Activated CD8-positive, alpha-beta memory T cell treated with anti-CD3 and anti-CD28 coated beads for 1 hour (primary cell): ENCODE measurements at places on chromosomes 5 and 9.

DNA sequence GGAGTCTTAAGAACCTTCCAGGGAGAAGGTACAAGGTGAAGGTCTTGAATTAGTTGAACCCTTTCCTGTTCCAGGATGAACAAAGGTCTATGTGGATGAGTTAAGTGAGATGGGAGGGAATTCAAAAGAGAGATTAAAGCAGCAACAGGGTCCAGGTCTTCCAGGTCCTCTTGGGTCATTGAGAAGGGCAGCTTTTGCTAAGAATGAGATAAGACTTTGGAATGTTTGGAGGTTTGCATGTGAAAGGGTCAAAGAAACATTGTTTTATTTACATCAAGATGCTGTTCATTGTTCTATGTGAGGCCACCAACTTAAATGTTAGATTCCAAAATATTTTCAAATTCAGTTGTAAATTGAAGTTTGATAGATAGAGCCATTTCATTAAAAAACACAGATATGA is 463.9 kb downstream of the ANXA1 start:
- no peak for DNase-seq

DNA sequence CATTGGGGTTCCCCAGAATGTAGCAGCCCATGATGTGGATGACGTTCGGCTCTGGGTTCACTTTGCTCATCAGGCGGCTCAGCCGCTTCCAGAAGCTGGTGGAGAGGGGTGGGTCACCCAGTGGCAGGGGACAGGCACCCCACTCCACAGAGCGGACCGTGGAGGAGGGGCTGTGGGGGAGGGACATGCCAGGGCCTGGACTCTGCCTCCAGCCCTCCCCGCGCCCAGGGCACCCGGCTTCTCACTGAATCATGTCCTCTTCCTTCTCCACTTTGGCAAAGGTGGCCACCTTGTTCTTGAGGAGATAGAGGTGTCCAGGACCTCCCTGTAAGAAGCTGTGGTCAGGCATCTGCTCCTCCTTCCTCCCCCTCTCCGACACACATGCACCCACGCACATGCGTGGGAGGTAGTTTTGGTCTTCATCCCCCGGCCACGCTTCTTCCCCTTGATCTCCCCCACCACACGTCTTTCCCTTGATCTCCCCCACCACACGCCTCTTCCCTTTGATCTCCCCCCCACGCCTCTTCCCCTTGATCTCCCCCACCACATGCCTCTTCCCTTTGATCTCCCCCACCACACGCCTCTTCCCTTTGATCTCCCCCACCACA is 8.9 kb upstream of the ENTPD8 start:
- no peak for DNase-seq

- DNase-seq: no peak
Observed at GRCh38 chr5:76703707-76704106, 12.2 kb upstream of the F2R start.

DNA sequence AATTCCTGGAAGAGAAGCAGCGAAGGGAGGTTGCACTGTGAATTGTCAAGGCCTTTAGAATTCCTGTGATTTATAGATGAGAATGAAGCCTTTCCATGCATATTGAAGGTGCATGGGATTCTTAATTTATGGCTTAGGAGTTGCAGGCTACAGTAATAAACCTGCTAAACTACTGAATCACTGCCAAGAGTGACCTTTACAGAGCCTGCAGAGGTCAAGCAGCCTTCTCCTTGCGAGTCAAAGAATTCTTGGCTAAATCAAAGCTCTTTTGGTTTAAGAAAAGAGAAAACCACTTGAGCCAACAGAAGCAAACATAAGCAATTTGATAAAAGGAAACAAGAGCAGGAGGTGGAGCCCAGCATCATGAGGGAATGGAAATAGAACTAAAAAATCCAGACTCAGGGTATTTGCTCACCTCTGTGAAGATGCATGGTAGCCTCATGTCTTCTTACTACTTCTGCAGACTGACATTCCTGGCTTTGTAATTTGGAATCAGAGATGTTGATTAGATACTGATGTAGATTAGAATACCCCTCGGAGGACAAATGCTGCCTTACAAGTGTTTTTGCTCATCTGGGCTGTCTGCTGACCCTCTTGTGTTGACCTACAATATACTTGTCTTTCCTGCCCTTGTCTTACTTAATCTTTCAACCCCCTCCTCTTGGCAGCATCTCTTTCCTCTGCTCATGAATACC is 90.3 kb upstream of the IFNK start:
- no peak for DNase-seq

DNA sequence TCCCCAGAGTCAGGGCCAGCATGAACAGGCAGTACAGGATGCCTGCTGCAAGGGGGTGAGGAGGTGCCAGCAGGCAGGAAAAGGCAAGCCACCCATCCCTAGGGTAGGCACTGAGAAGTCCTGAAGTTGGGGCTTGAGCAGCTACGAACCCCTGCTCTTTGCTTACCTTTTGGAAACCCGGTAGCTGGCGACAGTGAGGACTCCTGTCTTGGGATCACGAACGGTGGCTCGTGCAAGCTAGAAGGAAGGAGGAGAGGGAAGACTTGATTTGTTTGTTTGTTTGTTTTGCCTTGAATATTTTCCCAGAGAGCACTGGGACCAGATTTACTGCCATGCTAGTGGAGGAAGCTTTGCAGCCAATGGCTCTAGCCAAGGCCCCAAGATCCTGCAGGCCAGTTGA is 23.7 kb downstream of the P4HA2 start:
- no peak for DNase-seq

GRCh38 chr9:130860458-130861316 is 25.6 kb downstream of the ABL1 start:
- no peak for DNase-seq

DNA sequence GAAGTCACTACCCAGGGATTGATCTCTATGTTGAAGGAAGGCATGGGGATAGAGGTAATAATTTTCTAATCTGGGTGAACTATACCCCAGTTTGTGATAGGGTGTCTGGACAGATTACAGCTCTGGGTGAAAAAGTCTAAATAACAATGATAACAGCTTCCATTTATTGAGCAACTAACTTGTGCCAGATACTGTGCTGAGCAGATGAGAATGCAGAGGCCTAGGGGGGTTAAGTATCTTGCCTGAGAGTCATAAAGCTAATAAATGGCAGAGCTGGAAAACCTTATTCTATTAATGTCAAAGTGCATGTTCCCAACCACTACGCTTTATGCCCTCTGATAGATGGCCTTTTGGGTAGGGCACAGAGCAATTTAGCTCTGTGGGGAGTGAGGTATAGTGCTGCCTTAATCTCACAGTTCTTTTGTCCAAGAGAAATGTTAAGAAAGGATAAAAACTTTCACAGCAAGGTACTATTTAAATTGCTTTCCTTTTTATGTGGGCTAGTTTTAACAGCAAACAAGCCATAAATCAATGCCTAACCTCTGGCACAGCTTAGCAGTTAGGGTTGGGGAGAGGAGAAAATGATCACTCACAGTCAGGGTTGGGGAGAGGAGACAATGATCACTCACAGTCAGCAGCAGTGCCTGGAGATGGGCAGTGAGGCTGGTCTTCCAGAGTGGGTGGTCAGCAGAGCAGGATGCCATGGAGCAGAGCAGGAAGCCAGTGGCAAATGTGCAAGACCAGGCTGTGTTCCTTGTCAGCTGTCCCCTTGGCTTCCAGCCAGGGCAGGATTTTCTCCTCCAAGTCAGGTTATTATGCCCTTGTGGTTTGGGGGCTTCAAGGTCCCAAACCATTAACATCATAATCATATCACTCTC is 187.0 kb downstream of the CARTPT start:
- DNase-seq: no peak

GRCh38 chr9:113898151-113898550 is 22.0 kb downstream of the ZNF618 start:
- no peak for DNase-seq

- no peak for DNase-seq
Observed at GRCh38 chr9:6931913-6932312, 174.1 kb downstream of the KDM4C start.

GRCh38 chr5:39352170-39352569 is 12.1 kb downstream of the C9 start:
- DNase-seq: no peak

DNA sequence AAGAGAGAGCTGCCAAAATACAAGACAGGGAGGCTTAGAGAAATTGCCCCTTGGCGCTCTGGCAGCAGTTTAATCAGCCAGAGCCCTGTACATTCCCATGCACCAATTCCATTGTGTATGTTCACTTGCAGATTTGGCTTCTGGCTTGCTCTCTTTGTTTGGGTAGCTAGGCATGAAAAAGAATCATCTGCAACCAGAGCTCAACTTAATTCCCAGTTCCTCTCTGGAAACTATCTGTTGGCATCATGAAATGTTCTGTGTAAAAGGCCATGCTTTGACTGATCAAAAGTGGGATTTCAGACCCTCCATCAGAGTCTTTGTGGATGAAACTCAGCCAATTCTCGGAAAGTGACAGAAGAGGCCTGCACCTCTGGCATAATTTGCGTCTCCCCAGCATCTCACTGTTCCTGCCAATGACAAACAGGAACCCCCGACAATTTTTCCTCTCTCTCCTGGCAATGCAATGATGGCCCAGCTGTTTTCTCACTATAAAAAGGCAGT is 53.8 kb upstream of the RAD23B start:
- no peak for DNase-seq

DNA sequence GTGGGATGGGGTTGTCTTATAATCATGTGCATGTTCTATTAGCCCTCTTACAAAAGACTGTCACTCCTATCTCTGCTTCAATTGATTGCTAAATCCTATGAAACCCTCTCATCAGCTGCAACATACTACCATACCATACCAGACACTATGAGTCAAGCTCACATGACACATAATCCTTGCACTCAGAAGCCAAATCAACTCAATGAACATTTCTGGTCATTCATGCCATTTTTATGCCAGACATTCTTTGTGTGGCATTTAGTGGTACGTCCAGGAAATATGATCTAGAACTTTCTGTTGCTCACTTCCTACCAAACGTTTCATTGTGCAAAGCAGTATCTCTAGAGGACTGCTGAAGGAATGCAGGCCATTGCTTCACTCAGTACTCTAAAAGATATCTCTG is 159.2 kb upstream of the GNA14 start:
- no peak for DNase-seq

DNA sequence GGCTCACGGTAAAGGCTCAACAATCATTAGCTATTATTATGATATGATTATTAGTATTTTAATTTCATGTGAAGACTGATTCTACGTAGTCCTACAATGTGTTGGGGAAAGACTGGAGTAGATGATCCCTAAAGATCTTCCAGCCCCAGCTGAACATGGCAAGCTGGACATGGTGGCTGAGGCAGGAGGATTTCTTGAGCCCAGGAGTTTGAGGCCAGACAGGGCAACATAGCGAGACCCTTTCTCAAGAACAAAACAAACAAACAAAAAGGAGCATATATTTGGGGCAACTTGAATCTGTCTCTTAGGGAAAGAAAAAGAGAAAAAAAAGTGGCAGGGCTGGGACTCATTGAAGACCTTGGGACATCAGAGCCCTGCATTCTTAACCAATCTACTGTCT is 16.2 kb upstream of the FAT2 start:
- no peak for DNase-seq

DNA sequence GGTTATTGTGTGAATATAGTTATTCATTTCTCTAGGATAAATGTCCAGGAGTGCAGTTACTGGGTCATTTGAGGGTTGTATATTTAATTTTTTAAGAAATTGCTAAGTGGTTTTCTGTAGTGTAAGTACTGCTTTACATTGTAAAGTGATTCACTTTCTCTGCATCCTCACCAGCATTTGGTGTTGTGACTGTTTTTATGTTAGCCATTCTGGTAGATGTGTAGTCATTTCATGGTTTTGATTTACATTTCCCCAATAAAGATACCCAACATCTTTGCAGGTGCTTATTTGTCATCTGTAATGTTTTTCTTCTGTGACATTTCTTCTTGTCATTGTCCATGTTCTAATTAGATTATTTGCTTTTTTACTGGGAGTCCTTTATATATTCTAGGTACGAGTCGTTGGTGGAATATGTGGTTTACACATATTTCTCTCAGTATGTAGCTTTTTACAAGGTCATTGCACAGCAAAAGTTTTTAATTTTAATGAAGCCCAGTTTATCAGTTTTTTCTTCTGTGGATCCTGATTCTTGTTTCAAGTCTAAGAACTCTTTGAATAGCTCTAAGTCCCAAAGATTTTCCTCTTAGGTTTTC is 34.0 kb downstream of the SCGB3A1 start:
- DNase-seq: no peak

- no peak for DNase-seq
Observed at GRCh38 chr5:4027088-4027734, 431.6 kb downstream of the IRX1 start.

DNA sequence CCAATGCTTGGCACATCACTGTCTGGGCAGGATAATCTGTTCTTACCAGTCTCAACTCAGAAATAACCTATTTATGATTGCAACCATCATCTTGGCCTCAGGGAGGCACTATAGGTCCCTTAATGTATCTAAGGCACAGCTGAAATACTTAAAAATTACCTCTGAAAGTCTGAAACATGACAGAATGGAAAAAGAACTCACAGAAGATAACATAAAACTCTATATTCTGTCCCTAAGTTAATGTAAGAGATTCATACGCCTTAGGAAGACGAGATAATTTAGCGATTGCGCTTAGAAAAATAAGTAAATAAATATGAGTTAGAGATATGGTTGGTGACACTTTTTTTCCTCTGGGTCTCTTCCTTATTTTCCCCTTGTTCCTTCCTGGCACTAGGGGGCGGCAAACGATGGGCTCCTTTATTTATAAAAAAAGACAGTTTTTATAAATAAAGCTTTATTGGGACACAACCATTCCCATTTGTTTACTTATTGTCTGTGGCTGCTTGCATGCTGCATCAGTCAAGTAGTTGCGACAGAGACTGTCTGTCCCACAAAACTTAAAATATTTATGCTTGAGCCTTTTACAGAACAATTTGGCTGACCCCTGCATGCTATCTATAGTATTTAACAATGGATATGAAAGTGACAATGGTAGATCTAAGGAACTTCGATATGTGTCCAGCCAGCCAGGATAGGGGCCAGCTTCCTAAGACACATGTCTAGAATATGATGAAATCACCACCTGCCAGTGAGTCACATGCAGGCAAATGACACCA is 79.6 kb downstream of the PDE4D start:
- no peak for DNase-seq

GRCh38 chr9:26013199-26013598 is 335.0 kb upstream of the TUSC1 start:
- no peak for DNase-seq

DNA sequence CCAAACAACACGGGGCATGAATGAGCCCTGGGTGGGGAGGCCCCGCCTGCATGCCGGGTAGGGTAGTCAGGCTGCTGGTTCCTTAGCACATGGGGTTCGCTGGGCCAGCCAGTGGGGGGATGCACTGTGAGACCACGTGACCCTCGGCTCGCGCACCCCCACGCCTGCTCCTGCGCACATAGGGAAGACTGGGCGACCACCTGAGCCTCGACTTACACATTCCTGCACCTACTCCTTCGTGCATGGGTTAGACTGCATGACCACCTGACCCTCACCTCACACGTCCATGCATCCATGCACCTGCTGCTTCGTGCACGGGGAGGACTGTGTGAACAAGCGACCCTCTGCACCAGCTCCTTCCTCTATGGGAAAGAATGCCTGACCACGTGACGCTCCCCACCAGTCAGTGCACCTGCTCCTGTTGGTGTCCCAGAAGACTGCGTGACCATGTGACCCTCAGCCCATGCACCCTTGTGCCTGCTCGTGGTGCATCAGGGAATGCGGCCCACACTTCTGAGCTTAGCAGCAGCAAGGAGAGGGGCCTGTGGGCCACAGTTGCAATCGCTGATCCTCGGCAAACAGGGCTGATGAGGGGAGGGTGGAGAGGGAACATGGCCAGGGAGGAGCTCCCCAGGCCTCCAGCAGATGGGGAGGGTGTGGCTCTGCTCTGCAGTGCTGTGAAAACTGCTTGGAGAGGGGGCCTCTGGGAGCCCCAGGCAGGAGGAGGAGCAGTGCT is 18.1 kb downstream of the LPCAT1 start:
- DNase-seq: no peak
